Stimulated activated CD8-positive, alpha-beta memory T cell treated with anti-CD3 and anti-CD28 coated beads, Interleukin-4, amount 100 ng/mL, for 24 hours (primary cell): ENCODE measurements at places on chromosomes 16 and 17.
A peak's percentile ranks its signal among the peaks of the same experiment; 100 is the strongest.

DNA sequence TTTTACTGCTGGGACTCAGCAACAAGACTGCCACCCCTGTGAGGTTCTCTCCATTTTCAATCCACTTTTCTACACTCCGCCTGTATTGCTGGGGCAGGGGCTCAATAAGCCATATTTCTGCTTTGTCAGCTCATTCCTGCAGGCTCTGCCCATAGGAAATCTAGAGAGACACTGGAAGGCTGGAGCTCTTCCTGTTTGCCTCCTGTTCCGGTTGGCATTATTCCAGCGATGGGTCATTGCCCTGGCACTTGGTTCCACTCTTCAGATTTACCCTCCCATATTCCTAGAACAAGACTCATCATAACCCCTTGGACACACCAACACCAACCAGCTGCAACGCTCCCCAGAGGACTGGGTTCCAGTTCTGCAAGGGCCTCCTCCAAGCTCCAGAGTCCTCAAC, 210.4 kb downstream of the CA10 start:
- DNase-seq, result no peak

- peak; percentile 46 for DNase-seq
Measured at GRCh38 chr16:87550495-87550961, 51.8 kb upstream of the JPH3 start.

- no peak for DNase-seq
Measured at GRCh38 chr17:4676791-4677190, 27.1 kb downstream of the PELP1 start.

DNA sequence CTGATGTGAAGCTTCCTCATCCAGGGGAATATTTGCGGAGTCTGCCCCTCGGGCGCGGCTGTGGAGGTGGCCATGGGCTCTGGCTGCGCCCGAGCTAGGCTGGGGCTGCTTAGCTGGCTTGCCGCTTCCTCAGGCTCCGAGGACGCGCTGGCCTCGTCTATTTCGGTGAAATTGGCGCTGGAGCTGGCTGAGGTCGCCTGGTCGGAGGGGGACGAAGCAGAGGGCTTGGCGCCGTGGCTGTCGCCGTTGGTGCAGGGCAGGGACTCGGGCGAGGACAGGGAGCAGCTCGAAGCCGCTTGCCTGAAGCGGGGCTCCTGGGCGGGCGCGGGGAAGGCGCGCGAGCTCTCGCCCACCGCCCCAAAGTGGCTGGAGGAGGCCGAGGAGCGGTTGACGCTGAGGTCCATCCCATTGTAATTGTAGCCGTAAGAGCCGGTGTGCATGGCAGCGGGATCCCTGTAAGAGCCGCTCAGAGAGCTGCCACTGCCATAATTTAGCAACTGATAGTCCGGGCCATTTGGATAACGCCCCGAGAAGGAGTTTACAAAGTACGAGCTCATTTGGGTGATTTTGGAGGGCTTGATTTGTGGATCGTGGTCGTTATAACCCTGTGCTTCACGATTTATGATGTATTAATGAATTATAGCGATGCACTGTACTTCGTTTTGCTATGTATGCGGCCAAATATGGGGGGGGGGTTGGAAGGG, at the start of gene HOXB5:
Gene HOXB5 (minus strand): TSS at position 654 of the 704 bp plus-strand sequence. CDS start 97 bp downstream, at position 557.
- no peak for DNase-seq

GRCh38 chr16:67538666-67539101, 10.1 kb downstream of the RIPOR1 start:
- DNase-seq, result no peak

- DNase-seq, result no peak
Measured at GRCh38 chr16:75794426-75794825, 68.1 kb upstream of the CPHXL start.

DNA sequence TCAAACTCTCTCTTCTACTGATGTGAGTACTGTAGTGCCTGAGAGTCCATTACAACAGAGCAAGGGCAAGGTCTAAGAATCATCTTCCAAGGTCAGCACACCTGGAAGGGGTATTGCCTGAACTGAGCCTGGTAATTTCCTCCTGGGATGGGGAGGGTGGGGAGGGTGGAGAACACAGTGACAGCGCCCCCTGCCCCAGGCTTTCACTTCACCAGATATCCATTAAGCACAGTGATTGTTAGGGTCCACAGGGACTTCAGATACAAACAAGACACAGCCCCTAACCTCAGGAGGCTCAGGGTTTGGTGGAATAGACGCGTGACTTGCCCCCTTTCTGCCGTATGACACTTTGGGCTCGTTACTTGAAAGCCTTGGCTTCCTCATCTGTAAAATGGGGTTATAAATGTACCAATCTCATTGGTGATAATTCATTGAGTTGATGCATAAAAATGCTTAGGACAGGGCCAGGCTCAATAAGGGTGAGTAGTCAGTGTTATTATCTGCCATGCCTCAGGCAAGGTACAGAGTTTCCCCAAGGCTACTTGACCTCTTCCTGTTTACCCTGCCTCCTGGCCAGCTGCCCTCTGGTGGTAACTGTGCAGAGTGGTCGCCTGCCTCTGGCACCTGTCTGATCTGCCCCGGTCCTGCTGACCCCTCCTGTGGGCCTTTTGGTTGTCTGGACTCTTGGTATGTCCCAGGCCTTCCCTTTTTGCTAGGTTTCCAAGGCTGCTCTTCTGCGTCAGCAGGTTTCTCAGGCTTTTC, 13.1 kb upstream of the BRD7 start:
- DNase-seq, result no peak

- DNase-seq, result peak; percentile 30
Measured at GRCh38 chr17:79923974-79924638, 84.9 kb upstream of the CBX4 start.

DNA sequence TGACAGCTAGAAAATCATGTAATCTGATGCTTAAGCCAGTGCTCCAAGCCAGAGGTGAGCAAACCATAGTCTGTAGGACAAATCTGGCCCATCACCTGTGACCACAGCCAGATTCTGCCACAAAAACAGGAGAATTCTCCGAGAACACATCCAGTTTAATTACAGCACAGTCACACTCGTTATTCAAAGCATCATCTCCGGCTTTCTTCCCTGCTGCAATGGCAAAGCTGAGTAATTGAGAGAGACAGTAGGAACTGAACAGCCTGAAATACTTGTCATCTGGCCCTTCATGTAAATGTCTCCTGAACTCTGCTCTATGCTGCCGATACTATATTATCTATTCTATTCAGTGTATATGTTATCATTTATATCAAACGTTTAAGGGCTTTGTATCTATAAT, 121.4 kb upstream of the FOXF1 start:
- DNase-seq, result no peak

DNA sequence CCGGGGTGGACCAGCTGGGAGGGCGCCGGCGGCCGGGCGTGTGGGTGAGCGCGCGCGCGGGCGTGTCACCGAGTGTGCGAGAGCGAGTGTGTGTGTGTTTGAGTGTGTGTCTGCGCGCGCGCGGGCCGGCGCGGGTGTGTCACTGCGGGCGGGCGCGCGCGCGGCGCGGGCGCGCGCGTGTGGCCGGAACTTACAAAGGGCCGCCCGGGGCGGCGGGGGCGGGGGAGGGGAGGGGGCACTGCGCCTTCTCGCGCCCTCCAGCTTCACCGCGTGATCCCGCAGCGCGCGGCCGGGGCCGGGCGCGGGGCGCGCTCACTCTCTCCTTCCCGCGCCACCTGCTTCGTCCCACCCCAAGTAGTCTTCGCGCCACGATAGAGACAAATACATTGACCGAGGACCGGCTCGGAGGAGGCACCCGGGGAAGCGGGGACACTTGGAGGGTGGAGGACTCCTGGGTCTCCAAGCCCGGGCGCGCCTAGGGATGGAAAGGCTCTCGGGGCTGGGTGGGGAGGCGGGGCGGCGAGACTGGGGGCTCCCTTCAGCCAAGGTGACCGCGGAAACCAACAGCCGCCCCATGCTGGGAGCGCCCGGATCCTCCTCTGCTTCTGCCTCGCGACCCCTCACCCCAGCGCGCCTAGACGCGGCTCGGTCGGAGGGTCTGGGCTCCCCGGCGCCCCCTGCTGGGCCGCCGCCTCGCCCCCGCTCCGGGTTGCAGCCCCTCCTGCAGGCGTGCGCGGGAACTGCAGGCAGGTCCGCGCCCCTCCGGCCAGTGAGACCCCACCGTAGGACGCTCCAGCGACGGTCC, at the start of gene SRCIN1:
Gene SRCIN1 (minus strand): TSS at position 112 of the 805 bp plus-strand sequence. CDS start 247 bp downstream, outside the sequence.
- DNase-seq, result peak; percentile 20

- DNase-seq, result no peak
Measured at GRCh38 chr17:4555873-4556759, 932 bp upstream of the MYBBP1A start.

DNA sequence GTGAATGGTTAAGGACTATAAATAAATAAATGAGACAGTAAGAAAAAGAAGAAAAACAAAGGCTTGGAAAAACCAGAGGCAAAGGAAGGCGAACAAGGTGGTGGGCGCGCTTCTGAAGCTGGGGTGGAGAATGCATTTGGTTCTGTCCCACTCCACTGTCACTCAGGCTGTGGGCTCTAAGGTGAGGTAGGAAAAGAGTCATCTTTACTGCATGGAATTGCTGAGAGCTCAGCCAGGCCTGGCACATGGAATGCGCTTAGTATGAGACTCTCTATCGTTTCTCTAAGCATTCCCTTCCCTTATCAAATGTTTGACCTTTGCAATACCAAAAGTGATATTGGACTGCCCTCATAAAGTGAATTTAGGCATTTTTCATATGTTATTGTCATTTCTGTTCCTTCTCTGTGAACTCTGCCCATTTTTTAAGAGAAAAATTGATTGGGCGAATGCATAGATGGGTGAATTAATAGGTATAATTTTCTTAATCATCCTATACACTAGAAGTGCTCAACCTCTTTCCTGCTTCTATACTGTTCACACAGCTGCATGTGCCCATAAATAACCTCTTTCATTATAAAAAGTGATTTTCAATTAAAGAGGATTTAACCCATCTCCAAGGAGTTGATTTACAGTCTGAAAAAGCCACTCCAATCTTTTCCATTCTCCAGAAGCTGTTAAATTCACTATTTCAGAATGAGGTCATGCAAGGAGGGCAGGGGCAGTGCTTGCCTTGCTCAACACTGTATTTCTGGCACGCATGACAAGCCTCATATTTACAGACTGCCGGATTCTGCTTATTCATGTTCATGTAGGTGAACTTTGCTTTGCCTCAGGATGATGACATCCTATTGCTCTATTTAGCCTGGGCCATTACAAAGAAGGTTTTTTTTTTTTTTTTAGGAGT, 87.7 kb downstream of the MYH10 start:
- no peak for DNase-seq

- no peak for DNase-seq
Measured at GRCh38 chr16:55151561-55152305, 172.3 kb upstream of the IRX6 start.

GRCh38 chr17:78038748-78039288, 80.3 kb downstream of the TNRC6C start:
- no peak for DNase-seq

DNA sequence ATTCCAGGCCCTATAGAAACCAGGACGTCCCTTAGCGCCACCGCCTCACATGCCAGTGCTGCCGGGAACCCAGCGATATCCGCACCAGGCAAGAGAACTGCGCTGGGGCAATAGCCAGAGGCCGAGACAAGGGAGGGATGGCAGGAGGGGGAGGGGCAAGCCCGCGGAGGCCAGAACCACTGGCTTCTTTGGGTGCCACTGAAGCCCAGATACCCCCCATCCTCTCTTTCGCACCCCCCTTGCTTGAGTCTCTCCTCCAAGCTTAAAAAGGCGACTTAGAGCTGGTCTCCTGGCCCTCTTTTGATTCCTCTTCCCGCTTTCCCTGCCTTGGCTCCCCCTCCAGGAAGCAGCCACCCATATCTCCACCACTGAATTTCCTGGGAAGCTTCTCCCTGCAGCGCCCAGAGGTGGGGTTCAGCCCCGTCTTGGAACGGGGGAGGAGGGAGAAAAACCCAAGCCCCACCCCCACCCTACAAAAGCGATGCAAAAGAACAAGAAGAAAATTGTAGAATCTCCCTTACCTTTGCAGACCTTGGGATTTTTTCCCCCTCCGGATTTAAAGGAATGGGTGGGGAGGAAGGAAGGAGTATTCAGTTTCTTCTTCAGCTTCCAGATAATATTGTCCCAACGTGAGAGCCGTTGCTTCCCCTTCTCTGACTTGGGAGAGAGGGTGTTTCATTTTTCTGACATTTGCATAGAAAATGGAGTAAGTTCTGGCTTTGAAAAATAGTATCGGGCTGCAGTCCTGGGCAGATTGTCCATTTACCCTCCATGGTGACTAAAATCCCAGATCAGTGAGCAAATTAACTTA, 622 bp downstream of the HOXB6 start:
- DNase-seq, result no peak

DNA sequence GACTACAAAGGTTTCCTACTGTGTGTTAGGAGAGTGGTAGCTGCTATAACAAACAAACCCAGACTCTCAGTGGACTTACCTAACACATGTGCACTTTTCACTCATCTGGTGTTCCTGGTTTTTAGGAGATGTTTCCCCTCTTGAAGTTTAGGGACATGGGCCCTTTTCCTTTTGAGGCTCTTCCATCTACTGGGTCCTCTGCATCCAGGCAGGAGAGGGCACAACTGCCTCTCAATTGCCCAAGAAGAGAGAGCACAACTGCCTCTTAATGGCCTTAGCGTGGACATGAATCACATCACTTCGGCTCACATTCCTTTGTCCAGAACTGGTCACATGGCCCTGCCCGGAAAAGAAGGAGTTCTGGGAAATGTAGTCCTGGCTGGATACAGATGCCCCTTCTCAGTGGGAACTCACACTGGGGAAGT, 9.8 kb upstream of the TNRC6C start:
- DNase-seq, result no peak

DNA sequence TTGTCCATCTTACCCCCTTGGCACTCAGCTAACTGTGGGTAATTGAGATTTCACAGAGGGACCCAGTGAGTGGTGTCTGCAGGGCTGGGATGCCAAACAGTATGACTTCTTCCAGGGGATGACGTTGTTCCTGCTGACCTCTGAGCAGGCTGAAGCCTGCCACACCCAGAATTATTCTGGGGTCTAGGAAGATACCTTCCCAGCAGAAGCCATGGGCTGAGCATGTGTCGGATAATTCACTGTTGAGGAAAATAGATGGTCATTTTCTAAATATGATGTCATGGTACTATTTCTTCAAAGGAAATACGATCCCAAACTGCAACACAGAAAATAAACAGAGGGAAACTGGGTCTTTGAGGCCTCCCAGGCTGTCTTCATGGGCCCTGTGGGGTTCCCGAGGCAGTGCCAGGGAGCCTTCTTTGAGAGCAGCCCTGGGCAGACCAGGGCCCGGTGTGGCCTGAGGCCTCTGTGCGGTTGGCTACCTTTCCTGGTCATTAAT, 17.4 kb downstream of the WNT9B start:
- DNase-seq, result no peak

DNA sequence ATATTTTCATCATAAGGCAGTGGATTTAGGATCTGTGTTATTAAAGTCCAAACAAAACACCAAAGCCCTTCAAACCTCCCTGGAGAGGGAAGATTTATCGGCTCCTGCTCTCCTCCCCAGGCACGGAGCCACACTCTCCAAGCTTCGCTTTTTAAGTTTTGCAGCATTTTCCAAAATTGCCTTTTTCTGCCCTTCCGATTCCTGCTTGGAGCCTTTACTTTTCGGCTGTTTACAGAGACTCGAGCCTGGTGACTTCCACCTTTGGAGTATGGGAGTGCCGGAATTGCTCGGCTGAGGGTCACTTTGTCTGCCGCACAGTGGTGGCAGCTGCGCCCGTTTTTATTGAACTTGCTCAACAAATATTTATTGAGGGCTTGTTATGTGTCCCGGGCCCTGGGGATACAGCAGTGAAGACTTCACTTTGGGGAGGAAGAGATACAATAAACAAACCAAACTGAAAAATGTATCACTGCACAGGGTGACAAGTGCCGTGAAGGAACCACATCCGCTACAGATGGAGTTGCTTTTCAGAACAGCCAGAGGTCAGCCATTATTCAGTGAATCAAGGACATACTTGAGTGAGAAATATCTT, 185.5 kb downstream of the NTN1 start:
- DNase-seq, result no peak
